ENCODE measurements at places on chromosomes 6 and 20.

GRCh38 chr6:39681674-39682121, 43.5 kb downstream of the KIF6 start:
- DNase-seq, result no peak

DNA sequence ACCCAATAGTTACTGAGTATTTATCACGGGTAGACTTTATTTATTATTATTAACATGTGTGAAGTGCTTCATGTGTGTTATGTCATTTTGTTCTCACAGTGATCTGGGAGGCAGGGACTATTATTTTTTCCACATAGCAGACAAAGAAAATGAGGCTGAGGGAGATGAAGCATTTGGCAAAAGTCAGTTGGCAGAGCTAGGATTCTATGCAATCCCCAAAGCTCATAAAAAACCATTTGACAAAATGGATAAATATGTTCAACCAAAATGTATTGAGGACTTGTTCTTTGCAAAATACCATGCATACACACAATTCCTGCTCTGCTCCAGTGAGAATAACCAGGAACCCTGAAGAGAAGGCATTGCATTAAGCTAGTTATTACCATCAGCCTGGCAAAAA, 184.4 kb downstream of the HS3ST5 start:
- DNase-seq, result no peak

DNA sequence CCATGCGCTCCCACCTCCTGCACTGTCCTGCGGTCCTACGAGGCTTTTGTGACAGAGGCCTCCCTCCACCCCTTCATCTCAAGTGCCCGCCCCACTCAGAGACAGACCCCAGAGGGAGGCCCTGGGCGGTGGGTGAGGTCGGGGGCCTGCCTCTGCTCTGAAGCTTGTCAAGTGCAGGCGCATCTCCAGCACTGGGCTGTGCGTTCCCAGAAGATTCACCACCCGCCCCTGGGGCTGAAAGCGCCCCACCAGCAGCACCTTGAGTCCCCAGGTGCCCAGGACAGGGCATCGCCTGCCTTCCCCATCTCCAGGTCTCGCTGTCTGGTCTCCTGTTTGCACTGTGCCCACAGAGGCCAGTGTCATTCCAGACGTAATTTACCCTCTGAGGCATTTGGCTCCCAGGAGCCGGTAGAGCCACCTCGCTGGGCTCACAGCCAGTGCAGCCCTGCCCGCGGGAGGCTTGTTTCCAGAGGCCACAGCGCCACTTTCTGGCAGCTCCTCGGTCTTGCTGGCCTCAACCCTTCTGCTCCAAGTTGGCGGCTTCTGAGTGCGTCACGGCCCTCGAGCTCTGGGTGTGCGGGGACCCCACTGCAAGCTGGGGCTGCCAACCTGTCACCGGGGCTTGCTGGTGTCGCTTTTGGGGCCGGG, 191.1 kb downstream of the TAF4 start:
- no peak for DNase-seq

- DNase-seq, result no peak
Measured at GRCh38 chr20:58546756-58547622, 31.8 kb upstream of the APCDD1L start.

DNA sequence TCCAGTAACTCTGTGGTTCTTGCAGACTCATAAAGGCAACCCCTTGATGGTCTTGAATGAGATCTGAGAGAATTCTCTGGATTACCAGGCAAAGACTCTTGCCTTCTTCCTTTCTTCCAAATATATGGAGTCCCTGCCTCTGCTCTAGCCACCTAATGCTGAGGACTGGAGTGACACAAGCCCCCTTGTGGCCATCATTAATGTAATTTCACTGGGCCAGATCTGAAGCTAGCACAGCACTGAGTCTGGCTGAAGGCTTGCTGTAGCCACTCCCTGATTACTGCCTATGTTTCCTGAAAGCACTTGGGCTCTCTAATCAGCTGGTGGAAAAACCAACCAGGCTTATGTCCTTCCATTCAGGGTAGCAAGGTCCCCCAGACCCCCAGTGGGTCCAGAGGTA, 559.3 kb upstream of the IRAK1BP1 start:
- no peak for DNase-seq

GRCh38 chr20:16245879-16246278, 327.4 kb downstream of the KIF16B start:
- no peak for DNase-seq

GRCh38 chr20:64247970-64248841, 7.3 kb upstream of the PCMTD2 start:
- DNase-seq, result no peak

DNA sequence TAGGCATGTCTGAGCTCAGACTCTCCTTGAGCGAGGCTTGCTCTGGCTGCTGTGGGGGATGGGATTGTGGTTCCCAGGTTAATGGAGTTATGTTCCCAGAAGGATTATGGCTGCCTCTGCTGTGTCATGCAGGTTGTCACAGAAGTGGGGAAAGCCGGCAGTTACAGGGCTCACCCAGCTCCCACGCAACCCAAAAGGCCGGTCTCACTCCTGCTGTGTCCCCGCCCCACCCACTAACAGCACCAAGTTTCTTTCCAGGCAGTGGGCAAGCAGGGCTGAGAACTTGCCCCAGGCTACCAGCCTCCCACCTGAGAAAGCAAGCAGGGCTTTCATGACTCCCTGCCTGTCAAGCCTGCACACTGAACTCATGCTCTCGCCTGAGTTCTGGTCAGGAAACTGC, 750.5 kb downstream of the FRK start:
- DNase-seq, result no peak

DNA sequence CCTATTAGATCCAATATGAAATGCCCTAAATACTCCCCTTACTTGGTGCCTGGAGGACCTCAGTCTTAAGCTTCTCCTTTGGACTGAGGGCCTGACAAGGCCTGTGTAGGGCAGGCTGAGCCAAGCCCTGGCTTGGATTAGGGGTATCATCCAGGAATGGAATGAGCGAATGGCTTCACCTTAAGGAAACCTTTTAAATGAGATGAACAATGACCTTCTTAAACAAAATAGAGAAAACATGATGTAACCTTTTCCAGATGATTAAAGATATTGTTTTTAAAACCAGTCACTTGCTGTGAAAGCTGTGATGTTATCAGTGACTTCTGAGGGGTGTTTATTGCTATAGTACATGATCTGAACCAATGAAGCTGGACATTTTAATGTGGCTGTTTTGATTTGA, 55.5 kb downstream of the TRAF3IP2 start:
- no peak for DNase-seq

DNA sequence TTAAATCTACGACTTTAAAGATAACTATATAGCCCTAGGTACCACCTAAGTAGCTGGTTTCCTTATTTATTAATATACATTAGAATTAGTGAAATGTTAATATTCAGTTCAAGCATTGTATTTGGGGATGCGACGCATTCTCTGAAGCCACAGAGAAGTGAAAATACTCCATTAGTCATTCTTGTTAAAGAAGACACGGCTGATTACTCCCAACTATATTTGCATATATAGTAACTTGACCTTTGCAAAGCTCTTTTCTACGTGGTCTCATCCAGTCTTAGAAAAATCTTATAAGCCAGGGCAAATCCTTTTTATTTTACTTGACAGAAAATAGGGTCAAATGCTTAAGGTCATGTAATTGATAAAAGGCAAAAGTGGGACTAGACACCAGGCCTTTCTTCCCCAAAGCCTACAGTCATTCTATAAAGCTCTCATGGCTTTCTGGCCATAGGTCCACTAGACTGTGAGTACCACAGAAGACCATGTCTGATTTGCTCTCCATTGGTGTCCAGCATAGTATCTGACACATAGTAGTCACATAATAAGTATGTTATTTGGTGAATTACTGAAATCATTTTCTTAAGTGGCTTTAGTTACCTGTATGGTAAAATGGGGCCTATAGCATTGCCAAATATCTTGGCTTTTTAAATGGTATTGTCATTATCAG, 11.3 kb downstream of the ZHX3 start:
- no peak for DNase-seq

DNA sequence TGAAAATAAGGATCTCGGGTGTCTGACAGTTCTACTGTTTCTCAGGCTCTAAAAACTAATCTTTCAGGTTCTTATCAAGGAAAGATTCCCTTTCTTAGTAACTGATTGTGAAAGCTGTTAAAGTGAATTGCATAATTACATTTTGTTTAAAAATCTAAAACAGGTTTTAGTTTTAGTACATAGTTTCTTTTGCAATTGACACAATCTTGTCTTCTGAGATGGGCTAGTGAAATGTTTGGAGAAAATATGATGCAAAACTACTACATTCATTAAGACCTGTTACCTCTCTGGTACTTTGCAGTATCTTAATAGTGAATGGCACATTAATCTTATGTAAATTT, 298.4 kb downstream of the UTRN start:
- no peak for DNase-seq

- DNase-seq, result no peak
Measured at GRCh38 chr6:120111001-120111400, 761.4 kb upstream of the MAN1A1 start.

- DNase-seq, result no peak
Measured at GRCh38 chr20:25389858-25390537, 637 bp downstream of the ABHD12 start.

- DNase-seq, result no peak
Measured at GRCh38 chr6:75368151-75368779, 83.7 kb upstream of the TMEM30A start.

DNA sequence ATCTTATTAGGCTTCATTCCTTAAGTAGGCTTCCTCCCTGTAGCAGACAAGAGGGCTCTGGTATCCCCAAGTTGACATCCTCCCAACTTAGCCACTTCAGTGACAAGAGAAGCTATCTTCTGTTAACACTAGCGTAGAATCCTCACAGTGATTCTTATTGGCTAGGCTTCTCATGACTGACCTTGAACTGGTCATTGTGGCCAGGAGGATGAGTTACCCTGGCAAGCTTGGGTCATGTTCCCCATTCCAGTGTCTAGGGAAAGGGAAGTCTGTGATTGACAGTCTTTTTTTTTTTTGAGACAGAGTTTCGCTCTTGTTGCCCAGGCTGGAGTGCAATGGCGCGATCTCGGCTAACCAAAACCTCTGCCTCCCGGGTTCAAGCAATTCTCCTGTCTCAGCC, 7.1 kb downstream of the CDKAL1 start:
- no peak for DNase-seq

DNA sequence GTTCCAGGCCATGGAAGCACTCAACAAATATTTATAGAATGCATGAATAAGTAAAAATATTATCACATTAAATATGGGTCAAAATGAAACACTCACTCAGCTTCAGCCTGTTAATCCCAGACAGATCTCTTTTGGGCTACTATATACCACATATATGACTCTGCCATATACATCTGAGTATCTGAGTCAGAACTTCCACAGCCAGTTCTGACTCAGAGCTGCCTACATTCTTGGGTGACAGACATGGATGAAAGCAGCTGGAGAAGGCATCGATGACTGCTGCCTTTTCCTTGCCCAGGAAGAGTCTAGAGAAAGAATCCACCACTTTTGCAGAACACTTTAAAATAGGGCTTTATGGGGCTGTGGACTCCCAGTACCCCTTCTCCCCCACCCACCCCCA, 11.5 kb upstream of the PDYN start:
- DNase-seq, result no peak

- DNase-seq, result no peak
Measured at GRCh38 chr20:40370800-40371199, 318.2 kb downstream of the MAFB start.

GRCh38 chr6:148999501-148999900, 252.7 kb downstream of the UST start:
- DNase-seq, result no peak

DNA sequence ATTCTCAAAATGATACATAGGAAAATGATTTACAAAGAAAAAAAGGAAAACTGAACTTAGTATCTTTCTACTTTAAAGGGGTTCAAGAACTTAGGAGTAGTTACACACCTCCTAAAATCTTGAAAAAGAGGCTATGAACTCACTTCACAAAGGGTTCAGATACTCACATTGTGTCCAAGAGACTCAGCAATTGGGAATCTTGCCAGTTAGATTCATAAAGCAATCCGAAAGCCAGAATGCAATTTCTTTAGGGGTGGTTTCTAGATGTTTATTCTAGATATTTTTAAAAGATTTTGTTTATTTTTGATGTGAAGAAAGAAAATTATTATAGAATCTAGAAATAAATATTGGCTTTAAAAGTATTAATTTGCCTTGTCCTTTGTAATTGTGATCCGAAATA, 1.7 kb upstream of the MYB start:
- DNase-seq, result no peak

DNA sequence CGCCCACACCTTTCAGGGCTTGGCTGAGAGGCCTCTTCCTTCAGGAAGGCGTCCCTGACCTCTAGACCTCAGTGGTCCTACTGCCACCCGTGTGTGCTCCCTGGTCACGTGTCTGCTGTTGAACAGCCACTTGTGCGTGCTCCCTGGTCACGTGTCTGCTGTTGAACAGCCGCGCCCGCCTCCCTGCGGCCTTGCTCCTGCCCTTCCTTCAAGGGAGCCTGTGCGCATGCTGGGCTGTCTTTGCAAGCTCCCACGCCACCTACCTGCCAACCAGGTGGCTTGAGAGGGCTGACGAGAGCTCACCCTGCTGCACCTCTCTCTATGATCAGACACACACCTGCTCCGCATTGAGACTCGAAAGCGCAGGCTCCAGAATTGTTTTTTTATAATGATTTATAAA, 179.3 kb downstream of the BMP7 start:
- DNase-seq, result no peak

DNA sequence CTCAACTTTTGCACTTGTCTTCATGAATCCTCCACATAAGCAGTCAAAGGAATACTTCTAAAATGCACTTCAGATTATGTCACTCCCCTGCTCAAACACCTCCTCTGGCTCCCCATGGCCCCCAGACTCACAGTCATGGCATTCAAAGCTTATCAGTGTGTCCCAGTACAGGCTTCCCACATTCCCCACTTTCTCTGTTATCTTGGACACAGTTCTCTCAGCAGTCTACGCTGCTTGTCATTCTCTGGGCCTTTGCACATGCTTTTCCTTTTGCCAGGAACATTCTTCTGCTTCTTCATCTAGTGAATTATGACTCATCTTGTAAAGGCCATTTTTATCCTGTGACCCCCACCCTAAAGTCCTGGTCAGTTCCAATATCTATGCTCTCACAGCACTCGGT, 31.8 kb downstream of the SLC13A3 start:
- no peak for DNase-seq

- DNase-seq, result no peak
Measured at GRCh38 chr6:80641591-80641990, 535.1 kb downstream of the BCKDHB start.

DNA sequence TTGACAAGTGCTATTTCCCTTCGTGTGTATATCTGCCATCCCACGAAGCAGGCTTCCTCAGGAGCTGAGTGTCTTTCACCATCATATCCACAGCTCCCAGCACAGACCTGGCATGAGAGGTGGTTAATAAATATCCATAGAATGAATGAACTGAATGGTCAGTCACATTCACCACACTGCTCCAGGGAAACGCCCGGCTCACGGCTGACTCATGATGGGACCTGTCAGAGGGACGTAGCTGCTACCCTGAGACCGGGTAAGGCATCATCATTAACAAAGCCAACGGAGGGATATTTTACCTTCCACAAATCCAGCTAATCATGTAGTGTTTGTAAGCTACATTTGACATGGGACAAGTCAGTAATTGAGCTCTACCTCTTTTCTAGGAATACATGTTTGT, 12.5 kb downstream of the AGPAT4 start:
- no peak for DNase-seq

Data from NCI-H187 treated with DMSO at 0.1 percent for 48 hours (cell line).